ENCODE measurements at places on chromosomes 3 and 15.

GRCh38 chr15:56816781-56817180 lies 83.5 kb upstream of the ZNF280D start:
- DNase-seq = no peak

GRCh38 chr3:133835418-133835743 lies 29.8 kb downstream of the SRPRB start:
- DNase-seq = no peak

GRCh38 chr3:148789146-148789545 lies 38.5 kb upstream of the CPB1 start:
- no peak for DNase-seq

DNA sequence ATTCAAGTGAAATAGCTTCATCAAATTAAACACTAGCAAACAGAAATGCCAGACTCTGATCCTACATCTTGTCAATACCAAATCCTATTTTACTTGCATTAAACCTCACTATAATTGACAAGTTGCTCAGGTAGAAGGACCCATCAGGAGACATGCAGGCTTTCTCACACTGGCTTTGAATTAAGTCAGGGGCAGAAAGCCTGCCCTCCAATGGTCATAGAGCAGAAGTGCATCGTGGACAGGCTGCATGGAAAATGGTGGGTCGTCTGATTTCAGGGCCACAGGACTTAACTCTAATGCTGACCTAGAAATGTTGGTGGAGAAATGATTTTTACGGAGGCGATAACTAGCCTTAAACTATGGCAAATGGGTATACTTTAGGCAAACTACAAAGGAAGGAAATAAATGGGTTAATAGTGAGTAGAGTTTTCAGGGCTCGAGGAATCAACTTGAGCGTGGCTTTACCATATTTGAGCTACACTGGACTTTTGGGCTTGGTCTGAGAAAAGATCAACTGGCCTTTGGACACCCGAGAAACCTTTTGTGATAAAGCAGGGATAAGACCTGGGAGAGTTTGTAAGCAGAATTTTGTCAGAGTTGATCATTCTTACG lies 283.9 kb downstream of the GRM7 start:
- DNase-seq = no peak

DNA sequence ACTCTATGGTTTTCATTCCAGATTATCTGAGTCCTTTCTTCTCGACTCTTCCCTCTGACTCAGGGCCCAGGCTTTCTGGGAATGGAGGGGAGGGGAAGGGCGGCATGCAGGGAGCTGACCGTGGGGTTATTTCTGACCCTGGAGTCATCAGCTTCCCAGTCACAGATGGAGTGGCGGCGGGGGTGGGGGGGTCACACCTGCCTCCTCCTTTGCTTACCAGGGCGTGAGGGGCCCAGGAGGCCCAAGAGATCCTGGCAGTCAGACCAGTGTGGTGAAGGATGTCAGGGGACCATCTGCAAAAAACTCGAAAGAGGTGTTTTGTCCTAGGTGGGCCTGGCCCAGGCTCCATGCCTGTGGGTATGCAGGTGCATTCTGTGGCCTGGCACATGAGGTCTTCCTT lies 996 bp upstream of the XIRP1 start:
- no peak for DNase-seq

- no peak for DNase-seq
Observed at GRCh38 chr15:88617031-88617722, 4.0 kb upstream of the AEN start.
